CD4-positive, alpha-beta T cell treated with Interleukin-12 subunit alpha and Interleukin-12 subunit beta, for 1 hour (primary cell): ENCODE measurements at places on chromosomes 4 and X.

- DNase-seq, result no peak
Measured at GRCh38 chr4:167578906-167579305, 344.6 kb upstream of the SPOCK3 start.

DNA sequence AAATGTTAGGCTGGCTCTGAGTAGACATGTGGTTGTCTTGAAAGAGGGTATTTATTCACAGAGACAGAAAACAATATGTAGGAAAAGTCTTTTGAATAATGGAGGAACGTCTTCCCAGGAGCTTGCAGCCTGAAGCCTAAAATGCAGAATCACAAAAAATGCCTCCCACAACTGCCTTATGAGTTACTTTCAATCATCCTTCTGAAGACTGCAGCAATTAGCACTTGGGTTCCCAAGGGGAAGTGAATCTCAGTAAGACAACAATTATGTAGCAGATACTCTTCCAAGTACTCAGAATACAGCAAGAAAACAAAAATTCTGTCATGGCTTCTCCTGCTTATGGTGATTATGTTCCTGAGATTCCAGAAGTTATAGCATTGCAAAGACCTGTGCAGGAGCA lies 166.6 kb upstream of the TBL1X start:
- no peak for DNase-seq

DNA sequence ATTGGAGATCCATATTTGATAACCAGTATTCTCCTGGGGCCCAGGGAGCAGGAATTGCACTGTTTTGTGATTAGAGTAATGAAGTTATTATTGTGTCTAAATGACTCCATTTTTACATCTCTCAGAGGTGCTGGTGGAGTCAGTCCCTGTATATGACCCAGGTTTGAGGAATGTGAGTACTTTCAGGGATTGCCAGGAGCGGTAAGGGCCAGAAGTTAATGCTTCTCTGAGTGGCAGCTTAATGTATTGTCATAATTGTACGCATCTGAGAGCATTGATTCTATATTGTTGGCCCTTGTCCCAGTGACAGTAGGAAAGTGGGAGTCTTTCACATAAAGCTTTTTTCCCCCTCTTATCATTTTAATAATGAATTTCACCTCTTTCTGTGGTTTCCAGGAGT lies 146.2 kb downstream of the GATB start:
- no peak for DNase-seq

- DNase-seq, result no peak
Measured at GRCh38 chr4:179128299-179128698, 1686.1 kb upstream of the AGA start.

- no peak for DNase-seq
Measured at GRCh38 chr4:24743927-24744326, 51.4 kb upstream of the SOD3 start.

DNA sequence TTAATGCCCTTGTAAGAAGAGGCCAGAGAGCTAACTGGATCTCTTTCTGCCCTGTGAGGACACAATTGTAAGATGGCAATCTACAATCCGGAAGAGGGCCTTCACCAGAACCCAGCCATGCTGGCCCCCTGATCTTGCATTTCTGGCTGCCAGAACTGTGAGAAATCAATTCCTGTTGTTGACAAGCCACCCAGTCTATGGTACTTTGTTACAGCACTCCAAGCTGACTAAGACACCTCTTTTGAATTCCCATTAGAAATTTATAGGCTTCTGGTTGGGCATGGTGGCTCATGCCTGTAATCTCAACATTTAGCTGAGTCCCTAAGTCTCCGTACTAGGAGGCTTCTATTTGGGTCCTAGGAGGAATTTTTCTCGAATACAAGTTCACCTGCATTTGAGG lies 48.8 kb upstream of the RELL1 start:
- no peak for DNase-seq
